ENCODE measurements at places on chromosomes 4 and X.

DNA sequence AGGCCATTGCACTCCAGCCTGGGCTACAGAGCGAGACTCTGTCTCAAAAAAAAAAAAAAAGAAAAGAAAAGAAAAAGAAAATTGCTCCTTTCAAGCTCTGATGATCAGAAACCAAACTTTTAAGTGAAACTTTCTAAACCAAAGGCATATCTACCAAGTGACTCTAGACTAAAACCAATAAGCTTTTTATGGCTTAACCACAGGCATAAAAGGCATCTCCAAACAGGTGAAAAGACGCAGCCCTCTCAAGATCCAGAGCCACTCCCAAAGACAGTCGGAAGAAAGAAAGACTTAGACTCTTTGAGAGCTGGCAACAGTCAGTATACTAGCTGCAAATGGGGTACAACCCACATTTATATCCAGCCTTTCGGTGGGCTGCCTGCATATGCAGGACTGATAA lies 117.1 kb upstream of the AP1S2 start:
- DNase-seq, result no peak

DNA sequence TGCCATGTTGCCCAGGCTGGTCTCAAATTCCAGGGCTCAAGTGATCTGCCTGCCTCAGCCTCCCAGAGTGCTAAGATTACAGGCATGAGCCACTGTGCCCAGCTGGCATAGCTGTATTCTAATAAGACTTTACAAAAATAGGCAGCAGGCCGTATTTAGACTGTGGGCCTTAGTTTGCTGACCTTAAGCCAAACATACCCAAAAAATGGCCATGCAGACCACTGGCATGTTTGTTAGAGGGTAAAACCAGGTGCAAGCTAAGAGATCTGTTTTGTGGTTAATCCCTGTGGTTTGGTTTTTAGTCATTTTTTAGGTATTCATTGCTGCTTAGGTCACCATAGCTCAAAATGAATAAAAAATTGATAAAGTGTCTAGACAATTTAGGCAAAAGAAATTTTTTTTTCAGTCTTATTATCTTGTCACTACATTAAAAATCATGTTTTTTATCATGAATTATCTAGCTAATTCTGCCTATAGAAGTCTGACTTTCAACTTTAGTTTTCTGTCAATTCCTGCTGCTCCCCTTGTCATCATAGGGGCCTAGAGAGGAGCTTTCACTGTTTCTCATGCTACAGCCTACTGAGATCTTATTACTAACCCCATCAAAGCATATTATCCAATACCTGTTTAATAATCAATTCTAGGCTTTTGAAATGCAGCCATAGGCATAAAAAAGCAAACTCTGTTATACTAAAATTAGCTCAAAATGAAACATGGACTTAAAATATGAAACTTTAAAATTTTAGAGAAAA lies 7.5 kb upstream of the SPINK2 start:
- DNase-seq, result peak; percentile 50

DNA sequence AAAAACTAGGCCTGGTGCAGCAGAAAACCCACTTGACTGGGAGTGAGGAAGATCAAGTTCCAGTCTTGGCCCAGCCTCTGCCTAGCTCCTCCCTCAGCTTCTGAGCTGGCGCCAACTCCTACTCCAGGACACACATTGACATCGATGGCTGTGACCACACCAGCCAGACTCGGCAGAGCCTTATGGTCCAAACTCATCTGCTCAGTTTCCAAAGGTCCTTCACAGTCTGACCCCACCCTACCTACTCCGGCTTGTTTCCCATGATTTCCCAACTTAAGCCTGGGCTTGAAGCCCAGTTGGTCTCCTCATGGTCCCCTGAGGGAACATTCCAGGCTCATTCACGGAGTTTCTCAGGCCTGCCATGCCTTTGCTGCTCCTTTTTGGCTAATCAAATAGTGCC lies 10.1 kb downstream of the ELF4 start:
- DNase-seq, result no peak

DNA sequence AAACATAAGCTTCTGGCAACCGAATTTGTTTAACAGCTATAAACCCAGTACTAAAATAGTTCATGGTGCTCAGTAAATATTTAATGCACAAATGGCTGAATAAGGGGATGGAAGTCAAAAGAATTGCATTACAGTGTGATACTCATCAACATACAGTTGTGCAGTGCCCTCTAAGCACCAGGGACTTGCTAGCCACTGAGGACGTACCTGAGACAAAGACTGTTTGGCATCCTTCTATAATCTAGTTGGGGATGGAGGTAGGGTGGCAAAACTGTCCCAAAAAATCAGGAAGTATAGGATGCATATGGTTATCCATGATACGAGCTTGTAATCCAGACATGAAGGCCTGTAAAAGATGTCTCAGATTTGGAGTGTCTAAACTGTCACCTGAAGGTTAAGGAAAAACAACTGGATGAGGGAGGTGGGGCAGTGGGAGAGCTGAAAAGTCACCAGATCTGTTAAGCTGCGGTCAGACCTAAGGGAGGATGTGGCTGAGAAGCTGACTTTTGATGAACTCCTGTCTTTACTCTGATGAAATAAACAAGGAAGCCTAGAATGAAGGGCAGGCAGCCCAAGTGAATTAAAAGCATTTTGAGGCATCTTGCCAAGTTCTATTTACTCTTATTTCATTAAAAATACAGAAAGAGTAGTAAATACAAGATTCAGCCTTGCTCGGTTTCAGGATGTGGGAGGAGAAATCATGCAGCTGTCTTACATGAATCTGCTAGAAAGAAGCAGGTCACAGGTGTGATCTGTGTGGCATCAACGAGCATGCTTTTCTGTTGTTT lies 12.0 kb upstream of the CD38 start:
- DNase-seq, result peak; percentile 66

DNA sequence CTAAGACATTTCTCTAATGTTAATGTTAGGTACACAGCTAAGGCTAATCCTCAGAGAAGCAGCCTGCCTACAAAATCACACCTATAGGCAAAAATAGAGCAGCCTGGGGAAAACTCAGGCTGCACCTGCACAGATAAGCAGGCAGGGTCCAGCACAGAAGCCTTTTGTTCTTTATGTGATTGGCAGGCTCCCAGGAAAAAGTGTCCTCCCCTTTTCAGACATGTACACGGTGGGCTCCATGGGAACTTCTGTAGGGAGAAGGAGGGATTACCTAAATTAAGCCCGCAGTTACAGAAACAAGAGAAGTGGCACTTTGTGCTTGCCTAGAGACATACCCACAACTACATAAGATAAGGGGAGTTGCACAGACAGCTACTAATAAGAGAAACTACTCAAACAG lies 4.0 kb upstream of the HSPA4L start:
- no peak for DNase-seq

DNA sequence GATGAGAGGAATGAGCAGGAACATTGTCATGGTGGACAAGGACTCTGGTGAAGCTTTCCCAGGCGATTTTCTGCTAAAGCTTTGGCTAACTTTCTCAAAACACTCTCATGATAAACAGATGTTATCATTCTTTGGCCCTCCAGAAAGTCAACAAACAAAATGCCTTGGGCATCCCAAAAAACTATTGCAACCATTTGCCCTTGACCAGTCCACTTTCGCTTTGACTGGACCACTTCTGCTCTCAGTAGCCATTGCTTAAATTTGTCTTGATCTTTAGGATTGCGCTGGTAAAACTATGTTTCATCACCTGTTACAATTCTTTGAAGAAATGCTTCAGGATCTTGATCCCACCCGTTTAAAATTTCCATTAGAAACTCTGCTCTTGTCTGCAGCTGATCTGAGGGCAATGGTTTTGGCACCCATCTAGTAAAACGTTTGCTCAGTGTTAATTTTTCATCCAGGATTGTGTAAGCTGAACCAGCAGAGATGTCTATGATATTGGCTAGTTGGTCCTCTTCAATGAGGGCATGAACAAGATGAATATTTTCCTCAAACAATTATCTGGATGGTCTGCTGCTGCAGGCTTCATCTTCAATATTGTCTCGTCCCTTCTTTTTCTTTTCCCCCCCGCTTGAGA lies 14.8 kb downstream of the TBC1D1 start:
- DNase-seq, result no peak
